ENCODE measurements at places on chromosomes 6 and 20. TPM values are rescaled to one million over a fixed set of nuclear protein-coding genes. Genes with fewer than 3 reads are reported as not detected.

DNA sequence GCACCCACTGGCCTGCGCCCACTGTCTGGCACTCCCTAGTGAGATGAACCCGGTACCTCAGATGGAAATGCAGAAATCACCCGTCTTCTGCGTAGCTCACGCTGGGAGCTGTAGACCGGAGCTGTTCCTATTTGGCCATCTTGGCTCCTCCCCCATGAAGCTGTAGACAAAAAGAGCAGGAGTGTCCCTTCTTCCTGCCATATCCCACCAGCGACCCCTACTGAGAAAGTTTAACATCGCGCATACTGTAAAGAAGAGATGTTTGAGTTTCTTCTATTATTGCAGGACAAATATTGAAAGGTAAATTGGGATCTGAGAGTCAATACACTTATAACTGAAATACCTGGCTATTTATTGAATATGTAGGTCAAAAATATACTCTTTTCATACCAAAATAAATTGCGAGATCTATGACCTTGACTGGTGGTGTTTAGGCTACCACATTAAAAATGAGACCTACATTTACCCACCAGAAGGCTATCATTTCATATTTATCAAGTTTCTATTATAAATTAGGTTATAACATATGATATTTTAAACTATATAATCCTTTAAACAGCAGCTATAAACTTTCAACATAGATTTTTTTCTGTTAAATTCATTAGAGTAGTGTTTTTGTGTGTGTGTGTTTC, 586.3 kb downstream of the HTR1B start:
- DNase-seq, result peak; percentile 90

- DNase-seq, result no peak
Measured at GRCh38 chr6:36649086-36649485, 29.4 kb upstream of the CDKN1A start.

- DNase-seq, result no peak
Measured at GRCh38 chr6:81892891-81893290, 140.4 kb upstream of the TENT5A start.

GRCh38 chr6:94027374-94027773, 608.0 kb upstream of the EPHA7 start:
- no peak for DNase-seq

The C6orf52 gene
- total RNA-seq, result 2.9 TPM

- DNase-seq, result no peak
Measured at GRCh38 chr20:62578294-62578897, 63.9 kb upstream of the SLCO4A1 start.

The HAO1 gene
- total RNA-seq, result not detected

- no peak for DNase-seq
Measured at GRCh38 chr20:57675773-57676172, 34.0 kb downstream of the PMEPA1 start.

The MAD2L1BP gene
- total RNA-seq, result 88.1 TPM

- DNase-seq, result peak; percentile 60
Measured at GRCh38 chr6:149864578-149865535, 698 bp upstream of the LRP11 start.

- peak; percentile 97 for DNase-seq
Measured at GRCh38 chr20:63272105-63273058, at the start of gene ARFGAP1. Gene ARFGAP1 (plus strand): TSS chr20:63272813. CDS start chr20:63275581, 2,768 bp downstream.

GRCh38 chr6:37992749-37993148, 173.2 kb downstream of the ZFAND3 start:
- DNase-seq, result no peak

DNA sequence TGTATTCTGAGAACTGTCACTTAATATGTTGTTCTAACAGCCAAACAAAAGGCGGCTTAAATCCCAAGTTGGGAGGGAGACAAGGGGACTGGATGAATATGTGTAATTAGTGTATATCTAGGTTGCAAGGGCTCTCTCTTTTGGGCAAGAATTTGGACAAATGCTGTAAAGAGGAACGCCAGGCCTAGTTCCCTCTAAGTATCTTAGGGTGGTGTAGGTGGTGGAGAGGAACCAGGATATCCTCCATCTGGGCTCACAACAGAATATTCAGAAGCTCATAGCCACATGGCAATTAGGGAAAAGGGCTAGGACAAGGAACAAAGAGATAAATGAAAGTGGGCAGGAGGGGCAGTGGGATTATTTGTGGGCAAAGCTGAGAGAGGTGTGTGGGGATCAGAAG, 149.5 kb downstream of the LRFN2 start:
- DNase-seq, result no peak

DNA sequence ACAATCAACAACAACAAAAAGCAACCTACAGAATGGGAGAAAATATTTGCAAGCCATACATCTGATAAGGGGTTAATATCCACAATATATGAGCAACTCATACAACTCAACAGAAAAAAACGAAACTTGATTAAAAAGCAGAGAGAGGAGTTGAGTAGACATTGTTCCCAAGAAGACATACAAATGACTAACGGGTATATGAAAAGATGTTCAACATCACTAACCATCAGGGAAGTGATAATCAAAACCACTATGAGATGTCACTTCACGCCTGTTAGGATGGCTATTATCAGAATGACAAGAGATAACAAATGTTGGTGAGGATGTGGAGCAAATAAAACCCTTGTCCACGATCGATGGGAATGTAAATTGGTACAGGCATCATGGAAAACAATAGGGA, 145.9 kb downstream of the NRN1 start:
- DNase-seq, result no peak

The F13A1 gene
- 3.6 TPM for total RNA-seq

The RBPJL gene
- not detected for total RNA-seq

DNA sequence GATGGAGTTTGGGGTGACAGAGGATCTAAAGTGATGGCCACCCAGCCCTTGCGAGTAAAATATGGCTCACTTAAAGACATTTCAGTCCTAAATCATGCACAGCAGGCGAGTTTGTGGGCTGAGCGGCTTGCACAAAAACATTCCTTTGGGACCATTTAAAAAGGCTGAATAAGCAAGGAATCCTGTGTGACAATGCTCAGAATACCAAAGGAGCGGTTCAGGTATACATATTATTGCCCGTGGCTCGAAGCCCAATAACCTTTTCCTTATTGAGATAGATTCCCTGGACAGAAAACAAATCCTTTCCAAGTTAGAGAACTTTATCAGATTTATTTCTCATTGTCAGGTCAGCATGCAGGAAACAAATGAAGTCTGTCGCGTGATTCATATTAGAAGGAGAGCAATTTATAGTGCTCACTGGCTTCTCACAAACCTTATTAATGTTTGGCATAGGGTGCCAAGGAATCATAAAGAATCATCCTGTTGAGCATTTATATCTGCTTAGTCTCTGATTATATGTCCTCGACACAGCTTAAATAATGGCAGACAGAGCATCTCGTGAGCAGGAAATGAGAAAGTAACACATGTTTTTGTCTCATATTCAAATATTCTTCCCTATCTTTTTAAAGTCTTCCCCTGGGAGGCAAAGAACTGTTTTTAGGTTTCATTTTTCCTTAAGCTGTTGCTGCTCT, 121.3 kb downstream of the TRMT11 start:
- DNase-seq, result peak; percentile 77

GRCh38 chr20:3121271-3121911, 36.9 kb upstream of the AVP start:
- no peak for DNase-seq

The SLC35F1 gene
- total RNA-seq, result 17.7 TPM

GRCh38 chr6:53493635-53494025, 51.3 kb downstream of the GCLC start:
- DNase-seq, result no peak

GRCh38 chr20:48706116-48706656, 121.6 kb downstream of the PREX1 start:
- no peak for DNase-seq

- DNase-seq, result no peak
Measured at GRCh38 chr6:28876710-28877109, 47.1 kb downstream of the TRIM27 start.

The ABHD12 gene
- total RNA-seq, result 20.8 TPM

The B3GALT4 gene
- 1.1 TPM for total RNA-seq

GRCh38 chr20:46975976-46976375, 81.3 kb downstream of the EYA2 start:
- no peak for DNase-seq

The HLA-DQB1 gene
- total RNA-seq, result 6.6 TPM

- no peak for DNase-seq
Measured at GRCh38 chr6:154140743-154141142, 101.7 kb downstream of the OPRM1 start.
